CMK (cell line): ENCODE measurements at places on chromosomes 5 and 9.

DNA sequence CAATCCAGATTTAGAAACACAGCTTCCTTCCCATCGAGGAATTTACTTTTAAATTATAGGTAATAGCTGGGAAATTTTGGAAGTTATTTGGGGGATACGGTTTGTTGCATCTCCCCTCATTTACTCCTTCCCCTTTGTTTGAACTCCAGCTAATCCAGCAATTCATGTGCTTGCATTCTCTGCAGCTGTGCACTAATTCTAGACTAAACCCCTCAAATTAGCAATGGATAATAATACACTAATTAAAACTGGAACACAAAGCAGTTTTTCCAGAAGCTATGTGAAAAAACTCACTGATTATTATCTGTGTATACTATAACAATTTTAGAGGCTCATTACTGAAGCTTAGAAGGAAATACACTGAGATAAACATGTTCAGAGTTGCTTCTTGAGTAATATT lies 751.2 kb upstream of the ZNF608 start:
- no peak for DNase-seq

GRCh38 chr5:56088967-56089829 lies 94.4 kb upstream of the IL6ST start:
- no peak for DNase-seq

DNA sequence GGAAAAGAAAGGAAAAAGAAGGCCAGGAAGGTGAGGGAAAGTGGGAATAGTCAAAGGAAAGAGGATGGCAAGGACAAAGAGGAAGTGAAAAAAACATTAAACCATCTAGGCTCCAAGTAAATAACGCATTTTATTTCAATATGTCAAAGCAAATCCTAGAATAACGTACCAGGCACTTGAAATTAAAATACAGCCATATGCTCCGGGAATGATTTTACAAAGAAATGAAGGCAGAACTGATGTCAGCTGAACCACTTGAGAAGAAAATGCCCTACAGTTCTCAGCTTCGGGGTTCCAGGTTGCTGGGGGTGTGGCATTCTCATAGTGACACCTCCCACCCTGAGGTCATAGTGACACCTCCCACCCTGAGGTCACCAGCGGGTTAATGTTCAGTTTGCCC lies 281.6 kb downstream of the SEMA5A start:
- DNase-seq, result no peak

DNA sequence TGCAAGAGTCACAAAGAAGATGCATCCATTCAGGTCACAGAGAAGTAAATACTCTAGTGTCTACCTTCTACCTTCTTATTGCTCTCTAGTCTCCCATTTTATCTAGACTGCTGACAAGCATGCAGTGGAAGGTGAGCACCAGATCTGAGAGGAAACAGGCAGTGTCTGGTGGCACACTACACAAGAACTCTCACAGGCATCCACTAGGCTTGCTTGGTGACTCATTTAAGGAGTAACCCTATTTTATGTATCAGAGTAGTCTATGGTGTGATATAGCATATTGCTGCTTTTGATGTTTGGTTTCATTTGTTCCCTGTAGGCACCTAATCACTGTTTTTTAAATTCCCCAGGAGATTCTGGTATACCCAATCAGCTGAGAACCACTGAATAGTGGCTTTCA lies 1.6 kb upstream of the THBS4 start:
- no peak for DNase-seq

- DNase-seq, result no peak
Observed at GRCh38 chr5:156322666-156323065, 4.3 kb upstream of the SGCD start.

GRCh38 chr5:176700239-176700847 lies 53.1 kb downstream of the TSPAN17 start:
- DNase-seq, result no peak

- DNase-seq, result no peak
Observed at GRCh38 chr9:123643518-123643917, 286.4 kb downstream of the DENND1A start.

DNA sequence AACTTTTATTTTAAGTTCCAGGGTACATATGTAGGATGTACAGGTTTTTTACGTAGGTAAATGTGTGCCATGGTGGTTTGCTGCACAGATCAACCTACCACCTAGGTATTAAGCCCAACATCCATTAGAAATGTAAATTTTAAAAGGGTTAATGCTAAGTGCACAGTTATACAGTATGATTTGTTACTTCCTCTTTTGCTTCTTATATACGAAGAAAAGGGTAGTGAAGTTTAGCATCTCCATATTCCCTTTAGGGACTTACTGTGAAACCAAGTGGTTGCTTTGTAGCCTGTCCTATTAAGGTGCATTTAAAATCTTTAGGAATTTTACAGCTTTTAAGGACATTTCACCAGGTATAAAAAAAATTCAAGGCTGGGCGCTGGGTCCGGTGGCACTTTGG lies 46.4 kb downstream of the RBM27 start:
- DNase-seq, result no peak

GRCh38 chr5:1889321-1890065 lies 6.8 kb upstream of the IRX4 start:
- no peak for DNase-seq

GRCh38 chr5:10266839-10267238 lies 16.8 kb downstream of the CCT5 start:
- no peak for DNase-seq

DNA sequence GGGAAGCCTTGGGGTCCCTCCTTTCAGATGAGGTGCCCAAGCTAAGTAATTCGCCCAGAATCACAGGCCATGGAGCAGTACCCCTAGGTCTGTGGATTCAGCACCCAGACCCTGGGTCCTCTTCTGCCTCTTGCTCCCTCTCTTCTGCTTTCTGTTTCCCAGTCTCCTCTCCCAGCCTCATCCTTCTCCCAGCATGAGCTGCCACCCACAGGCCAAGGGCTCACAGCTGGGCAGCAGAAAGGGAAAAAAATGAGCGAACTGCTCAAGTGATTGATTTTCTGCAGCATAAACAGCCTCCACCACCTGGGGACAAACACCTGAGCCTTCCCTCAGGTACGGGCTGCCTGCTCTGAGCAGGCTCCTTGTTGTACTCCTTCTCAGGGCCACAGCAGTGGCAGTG lies 113.9 kb upstream of the SAP30L start:
- no peak for DNase-seq

DNA sequence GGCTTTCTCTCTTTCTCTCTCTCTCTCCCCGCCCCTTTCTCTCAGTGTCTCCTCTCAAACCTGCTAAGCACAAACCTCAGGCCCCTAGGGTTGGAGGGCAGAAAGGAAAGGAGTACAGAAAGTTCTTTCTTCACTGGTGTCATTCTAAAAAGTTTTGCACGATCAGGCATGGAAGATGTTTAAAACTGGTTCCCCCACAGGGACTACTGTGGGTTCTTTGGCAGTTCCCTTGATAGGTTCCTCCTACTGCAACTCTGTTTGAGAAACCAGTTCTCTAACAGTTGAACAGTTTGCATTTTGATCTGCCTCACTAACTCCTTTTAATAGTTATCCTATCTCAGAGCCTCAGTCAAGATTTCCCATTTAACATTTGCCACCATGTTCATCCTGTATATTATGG lies 82.9 kb downstream of the CDO1 start:
- DNase-seq, result no peak

- DNase-seq, result no peak
Observed at GRCh38 chr5:141760193-141760592, 78.2 kb upstream of the ARAP3 start.

GRCh38 chr5:60332244-60333004 lies 367.5 kb downstream of the DEPDC1B start:
- DNase-seq, result no peak

DNA sequence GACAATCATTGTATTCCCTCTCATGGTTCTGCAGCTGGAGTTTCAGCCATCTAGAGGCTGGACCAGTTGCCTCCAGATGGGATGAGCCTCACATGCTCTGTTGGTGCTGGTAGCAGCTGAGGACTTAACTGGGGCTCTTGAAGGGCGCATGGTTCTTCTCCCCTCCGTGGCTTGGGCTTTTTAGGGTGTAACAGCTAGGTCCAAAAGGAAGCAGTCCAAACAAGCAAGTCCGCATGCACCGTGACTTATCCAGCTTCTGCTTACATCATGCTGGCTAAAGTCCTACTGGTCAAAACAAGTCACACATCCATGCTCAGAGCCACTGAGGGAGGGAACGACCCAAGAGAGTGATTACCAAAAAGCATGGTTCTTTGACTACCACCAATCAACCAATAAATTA lies 31.6 kb upstream of the SH3RF2 start:
- no peak for DNase-seq

GRCh38 chr5:173090639-173091038 lies 34.5 kb downstream of the CREBRF start:
- DNase-seq, result no peak

DNA sequence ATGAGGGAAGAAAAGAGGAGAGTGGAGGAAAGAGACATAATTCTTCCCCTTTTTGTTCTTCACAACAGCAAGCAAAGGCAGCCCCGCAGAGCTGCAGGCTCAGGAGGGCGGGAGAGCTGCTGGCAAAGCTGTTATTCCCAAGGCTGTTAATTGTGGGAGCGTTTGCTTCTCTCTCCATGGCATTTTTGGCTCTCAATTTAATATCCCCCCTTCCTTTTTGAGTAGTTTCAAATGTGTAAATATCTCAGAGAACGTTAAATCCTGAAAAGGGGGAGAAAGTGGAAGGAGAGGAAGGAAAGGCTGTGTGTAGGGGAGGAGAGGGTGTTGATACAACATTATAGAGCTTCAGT lies 165.7 kb downstream of the NSG2 start:
- no peak for DNase-seq

DNA sequence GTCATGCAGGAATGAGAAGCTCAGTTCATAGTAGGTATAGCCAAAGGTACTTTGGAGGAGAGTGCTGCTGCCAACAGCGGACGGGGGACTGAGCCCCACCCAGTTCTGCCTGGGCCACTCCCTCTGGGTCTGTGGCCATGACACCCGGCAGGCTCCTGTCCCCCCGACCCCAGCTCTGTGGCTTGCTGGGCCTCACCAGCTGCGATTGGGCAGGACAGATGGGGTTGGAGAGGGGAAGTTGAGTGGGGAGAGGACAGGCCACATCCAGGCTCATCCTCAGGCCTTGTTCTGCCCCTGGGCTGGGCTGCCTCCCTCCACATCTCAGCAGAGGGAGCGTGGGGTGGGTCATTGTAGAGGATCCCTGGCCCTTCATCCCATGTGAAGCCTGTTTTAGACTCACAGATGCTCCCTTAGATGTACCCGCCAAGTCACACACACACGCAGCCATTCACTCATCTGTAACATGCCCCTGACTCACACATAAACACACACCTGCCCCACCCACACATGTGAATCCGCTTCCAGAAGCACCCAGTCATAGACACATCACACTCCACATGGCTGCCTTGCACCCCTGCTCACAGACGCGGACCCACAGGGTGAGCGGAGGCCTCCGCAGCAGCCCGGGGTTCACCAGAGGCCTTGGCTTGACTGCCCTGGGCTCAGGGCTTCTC lies 48.8 kb downstream of the NTNG2 start:
- no peak for DNase-seq

DNA sequence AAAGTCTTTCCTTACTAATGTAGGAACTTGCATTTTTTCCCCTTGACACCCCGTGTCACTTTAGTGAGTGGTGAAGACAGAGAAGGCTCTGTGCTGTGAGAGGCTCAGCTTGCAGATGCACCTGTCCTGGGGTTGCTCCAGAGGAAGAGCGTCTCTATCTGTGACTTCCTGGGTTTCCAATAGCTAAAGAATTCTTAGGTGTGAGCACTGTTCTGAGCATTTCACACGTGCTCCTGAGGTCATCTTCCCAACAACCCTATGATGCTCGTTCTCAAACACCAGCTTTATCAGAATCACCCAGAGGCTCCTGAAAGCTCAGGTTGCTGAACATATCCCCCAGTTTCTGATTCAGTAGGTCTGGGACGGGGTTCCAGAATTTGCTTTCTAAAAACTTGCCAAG lies 6.4 kb upstream of the CTSV start:
- DNase-seq, result no peak

- no peak for DNase-seq
Observed at GRCh38 chr5:81650987-81651386, 99.9 kb downstream of the SSBP2 start.

GRCh38 chr5:91101600-91102379 lies 281.3 kb downstream of the ARRDC3 start:
- DNase-seq, result no peak

DNA sequence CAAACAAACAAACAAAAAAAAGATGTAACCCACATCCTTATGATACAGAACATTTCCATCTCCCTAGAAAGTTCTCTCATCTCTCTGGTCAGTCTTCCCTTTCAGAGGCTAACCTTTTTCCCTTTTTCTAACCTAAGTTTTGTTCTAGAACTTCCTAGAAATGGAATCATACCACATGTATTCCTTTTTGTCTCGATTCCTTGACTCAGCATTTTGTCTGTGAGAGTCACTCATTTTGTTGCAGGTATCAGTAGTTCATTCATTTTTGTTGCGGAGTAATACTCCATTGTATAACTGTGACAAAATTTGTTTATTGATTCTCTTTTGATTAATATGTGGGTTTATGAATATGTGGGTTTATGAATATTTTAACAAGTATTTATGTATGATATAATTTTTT lies 400.0 kb upstream of the PDE4D start:
- no peak for DNase-seq
